ENCODE measurements at places on chromosomes 12 and 14. TPM values are rescaled to one million over a fixed set of nuclear protein-coding genes. Genes with fewer than 3 reads are reported as not detected.

- DNase-seq, result no peak
Measured at GRCh38 chr14:49977126-49977841, 84.4 kb downstream of the ARF6 start.

DNA sequence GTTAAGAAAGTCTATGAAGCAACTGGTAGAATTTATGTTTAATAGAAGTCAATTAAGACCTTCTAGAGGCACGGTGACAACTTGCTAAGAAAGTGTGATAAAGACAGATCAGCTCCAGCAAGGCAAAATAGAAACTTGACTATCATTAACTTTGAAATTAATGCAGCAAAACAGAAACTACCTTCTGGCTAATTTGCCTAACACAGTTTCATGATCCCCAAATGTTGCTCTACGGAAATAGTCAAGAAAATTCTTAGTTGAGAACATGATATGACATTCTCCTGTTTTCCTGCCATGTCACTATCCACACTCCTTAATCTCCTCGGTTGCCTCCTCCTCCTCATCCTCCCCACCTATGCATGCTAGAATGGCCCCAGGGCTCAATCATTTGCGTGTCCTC is 4.2 kb downstream of the DENND5B start:
- no peak for DNase-seq

DNA sequence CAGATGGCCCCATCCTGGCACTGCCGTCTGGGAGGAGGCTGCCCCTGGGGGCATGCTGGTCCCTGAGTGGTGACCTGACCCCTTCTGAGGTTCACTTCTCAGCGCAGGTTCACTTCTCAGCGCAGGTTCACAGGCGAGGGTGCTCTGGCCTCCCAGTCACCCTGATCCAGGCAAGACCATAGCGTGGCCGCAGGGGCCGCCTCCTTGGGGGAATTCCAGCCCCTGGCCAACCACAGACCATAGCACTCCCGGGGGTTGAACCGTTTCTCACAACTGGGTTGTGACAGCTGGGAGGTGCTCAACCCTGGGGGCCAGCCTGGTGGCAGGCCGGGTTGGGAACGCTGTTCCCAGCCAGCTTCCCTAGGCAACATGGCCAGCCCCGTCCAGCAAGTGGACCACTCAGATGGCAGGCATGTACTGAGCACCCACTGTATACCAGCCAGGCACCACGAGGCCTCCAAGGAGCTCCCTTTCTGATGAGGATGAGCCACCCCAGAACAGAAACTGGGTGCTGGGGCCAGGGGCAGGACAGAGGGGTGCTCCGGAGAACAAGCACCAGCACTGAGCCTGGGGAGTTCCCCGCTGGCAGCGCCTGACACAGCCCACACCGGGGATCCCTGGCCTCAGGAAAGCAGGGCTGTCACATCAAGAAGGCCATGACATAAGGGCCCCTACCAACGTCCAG is 28.3 kb upstream of the ZFP36L1 start:
- DNase-seq, result no peak

DNA sequence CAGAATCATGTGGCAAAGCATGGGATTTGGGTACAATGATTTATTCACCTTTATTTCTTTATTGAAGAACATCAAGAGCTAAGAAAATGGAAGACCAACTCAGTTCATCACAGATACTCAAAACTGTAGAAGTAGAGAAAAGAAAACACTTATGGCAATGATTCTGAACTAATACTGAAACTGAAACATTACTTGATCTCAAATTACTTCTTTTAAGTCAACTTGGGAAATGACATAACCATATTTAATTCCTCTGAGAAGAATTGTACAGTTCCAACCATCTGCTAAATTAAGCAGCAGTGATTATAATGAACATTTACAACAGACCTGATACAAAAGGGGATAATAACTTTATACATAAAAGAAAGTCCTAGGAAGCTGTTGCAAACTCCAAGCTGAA is 466.5 kb downstream of the TMTC2 start:
- DNase-seq, result no peak

DNA sequence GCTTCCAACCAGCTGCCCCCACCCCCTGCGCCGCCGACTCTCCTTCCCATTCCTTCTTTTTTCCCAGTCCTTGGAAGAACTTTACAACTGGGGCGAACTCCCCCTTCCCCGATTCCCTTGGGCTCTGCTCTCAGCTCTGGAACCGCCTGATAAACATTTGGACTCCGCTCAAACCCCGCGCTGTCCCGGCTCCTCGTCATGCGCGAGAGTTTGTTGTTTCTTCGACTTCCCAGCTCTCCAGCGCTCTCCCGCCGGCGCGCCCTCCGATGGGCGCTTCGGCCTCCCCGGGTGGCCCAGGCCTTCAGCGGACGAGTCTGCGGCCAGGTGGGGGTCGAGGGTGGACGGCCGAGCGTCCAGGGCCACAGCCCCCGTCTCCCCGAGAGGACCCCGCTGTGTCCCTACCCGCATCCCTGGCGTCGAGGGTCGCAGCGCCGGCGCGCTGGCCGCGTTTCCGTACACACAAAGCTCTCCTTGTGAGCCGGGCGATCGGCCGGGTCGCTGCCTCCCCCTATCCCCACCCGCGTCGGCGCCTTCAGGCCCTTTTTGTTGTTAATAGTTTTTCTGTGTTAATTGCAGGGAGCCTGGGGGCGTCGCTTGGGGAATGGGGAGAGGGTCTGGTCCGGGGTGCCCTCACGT is 847 bp downstream of the MMP14 start:
- peak; percentile 46 for DNase-seq

- peak; percentile 19 for DNase-seq
Measured at GRCh38 chr14:32908196-32909084, 30.2 kb upstream of the NPAS3 start.

- peak; percentile 33 for DNase-seq
Measured at GRCh38 chr12:77314378-77315052, 249.1 kb upstream of the E2F7 start.

DNA sequence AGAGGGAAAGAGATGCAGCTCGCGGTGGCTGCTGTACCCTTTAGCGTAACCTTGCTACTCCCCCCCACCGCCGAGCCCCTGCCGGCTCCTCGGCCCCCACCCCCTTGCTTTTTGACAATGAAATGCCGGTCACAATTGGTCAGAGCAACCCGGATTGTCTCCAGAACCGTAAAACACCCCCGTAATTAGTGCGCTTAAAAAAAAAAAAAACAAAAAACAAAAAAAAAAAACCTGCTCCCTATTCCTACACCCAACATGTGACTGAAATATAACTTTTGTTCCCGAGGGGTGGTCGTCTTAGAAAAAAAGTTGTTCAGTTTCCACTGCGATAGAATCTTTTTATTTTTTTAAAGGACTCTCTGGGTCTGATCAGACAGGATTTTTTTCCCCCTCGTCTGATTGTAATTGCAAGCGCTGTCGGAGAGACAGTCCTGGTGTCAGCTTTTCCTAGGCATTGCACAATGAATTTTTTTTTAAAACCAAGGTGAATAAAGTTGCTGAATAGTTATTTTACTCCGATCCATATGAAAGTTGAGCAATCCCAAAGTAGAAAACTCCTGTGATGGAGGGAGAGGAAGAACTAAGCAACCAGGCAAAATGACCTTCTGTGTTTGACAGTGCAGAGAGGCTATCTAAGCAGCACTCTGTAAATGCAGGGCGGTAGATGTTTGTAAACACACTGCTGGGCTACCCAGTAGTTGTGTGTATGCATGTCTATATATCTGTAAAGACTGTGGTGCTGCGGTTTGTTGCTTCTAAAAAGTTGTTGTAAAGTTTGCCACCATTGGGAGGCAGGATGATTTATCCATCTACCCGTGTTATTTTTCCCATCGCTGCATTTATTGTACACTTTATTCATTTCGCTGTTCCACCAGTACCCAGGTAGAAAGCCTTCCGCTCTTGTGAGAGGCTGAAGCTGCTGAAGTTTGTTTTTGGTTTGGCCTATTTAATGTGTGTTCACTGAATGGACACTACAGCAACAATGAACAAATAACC is 1.1 kb downstream of the ETV6 start:
- peak; percentile 42 for DNase-seq

DNA sequence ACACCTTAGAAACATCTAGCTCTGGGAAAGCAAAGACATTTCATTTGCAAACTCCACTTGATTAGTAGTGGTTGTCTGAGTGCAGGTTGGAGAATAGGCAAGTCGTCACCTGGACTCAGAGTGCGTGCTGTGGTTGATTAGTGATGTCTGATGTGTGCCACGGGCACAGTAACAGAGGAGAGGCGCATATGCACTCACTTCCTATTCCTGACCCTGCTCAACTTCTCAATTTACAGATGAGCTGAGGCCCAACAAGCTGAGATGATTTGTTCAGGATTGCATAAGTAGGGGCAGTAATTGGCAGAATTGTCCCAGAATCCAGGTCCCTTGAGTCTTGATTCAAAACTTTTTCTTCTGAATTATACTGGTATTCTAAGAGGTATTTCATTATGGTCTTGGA is 44.9 kb downstream of the ADCK1 start:
- DNase-seq, result no peak

DNA sequence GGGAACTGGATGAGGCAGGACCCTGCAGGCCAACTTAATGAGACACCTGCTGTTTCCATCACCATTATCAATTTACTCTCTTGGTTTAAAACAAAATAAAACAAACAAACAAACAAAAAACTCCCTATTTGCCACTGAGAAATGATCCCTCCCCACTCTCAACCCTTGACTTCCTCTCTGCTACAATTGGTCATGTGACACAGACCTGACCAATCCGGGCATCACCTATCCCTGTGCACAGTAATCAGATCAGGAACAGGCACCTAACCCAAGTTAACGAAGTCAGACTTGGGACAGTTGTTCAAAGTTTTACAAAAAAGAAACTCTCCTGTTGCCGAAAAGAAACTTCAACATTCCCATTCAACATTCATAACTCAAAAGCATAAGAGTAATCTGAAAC is 58.4 kb downstream of the NELL2 start:
- no peak for DNase-seq

- DNase-seq, result no peak
Measured at GRCh38 chr12:9001233-9001632, 11.9 kb downstream of the KLRG1 start.

- DNase-seq, result peak; percentile 87
Measured at GRCh38 chr14:89399594-89400068, 17.4 kb downstream of the FOXN3 start.

GRCh38 chr14:63523735-63524426 is 19.3 kb downstream of the PPP2R5E start:
- no peak for DNase-seq

GRCh38 chr14:50335389-50335788 is 23.3 kb downstream of the DMAC2L start:
- peak; percentile 69 for DNase-seq

Gene TAS2R46
- polyA plus RNA-seq, result not detected

Gene VRTN
- polyA plus RNA-seq, result not detected

Gene IFI27L2
- 91.4 TPM for polyA plus RNA-seq

Gene C12orf50
- not detected for polyA plus RNA-seq

Gene CABP1
- polyA plus RNA-seq, result 0.06 TPM
